ENCODE measurements at places on chromosomes 1 and 21. TPM values are rescaled to one million over a fixed set of nuclear protein-coding genes. Genes with fewer than 3 reads are reported as not detected.

KCNK1 gene
- total RNA-seq, result not detected

DNA sequence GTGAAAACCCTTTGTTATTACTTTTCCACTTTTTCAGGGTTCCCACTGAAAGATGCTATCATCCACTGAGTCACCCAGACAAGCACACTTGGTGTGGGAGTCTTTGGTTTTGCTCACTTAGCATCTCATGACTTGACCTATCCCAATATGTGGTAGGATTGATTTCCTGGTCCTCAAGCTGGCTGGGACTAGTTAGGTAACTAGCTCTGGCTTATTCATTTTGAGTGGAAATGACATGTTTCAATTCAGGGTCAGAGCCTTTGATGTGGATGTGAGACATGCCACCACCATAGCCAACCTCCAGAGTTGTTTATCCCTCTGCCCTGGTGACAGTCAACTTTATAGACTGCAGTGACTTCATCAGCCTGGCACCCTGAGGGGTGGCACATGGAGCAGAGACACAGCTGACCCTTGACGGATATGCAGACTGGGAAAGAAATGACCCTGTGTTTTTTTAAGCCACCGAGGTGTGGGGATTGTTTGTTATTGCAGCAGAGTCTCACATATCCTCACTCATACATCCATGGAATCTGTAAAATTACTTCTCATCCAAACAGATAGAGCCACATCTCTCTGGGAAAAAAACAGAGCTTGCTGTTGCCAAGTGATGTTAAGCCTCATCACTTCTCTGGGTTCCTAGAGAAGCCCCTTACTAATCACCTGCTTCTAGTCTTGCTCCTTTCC is 699.9 kb downstream of the MATN1 start:
- H3K4me3 ChIP-seq, result no peak overlapping the region
- peaks cover 4% of the 10 kb centered on the region for H3K36me3 ChIP-seq
- peaks cover 2% of the 10 kb centered on the region for H3K27me3 ChIP-seq
- H3K4me1 ChIP-seq, result no peaks in the 10 kb centered on the region
- no peak for DNase-seq
- H3K27ac ChIP-seq, result no peak overlapping the region

DNA sequence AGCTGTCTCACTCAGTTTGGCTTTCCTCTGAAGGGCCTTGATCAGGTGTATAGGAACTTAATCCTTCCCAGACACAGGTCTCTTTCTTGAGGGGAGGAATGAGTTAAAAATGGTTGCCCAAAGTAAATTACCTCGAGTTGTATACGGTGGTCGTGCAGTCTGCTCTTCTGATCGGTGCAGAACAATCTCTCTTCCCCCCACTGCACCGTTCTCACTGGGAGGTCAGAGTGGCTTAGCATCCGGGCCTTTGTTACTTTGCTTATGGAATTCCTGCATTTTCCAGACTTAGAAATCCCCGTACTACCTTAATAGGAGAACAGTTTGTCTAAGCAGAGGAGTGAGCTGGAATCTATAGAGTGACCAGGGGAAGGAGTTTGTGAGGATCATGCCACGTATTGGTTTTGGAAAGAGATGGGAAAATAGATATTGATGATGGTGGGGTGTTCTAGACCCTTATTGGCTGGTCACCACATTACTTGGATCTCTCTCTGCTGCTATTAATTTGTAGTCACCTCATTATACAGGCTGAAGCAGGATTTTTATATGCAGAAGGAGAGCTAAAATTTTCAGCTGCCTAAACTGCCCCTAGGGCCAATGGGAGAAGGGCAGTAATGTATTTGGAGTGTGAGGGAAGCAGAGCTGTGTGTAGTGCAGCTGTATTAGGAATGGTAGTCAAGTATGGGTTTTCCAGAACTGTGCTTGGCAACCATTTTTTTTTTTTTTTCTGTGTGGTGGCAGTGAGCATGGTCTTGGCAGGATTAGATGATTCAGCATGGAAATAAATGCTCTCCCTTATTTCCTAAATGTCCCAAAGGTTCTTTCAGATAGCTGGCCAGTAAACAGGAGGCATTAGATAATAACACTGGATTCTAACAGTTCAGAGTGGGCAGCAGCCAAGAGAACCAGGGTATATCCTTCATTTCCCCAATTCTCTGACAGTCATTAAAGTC is 81.5 kb downstream of the NDUFS5 start:
- no peak for DNase-seq
- H3K4me1 ChIP-seq, result peaks cover 27% of the 10 kb centered on the region
- H3K4me3 ChIP-seq, result no peak overlapping the region
- no peak overlapping the region for H3K27ac ChIP-seq

GRCh38 chr21:44356636-44357035 is 3.2 kb downstream of the TRPM2 start:
- peaks cover 2% of the 10 kb centered on the region for H3K4me1 ChIP-seq
- no peak for DNase-seq
- H3K27me3 ChIP-seq, result peaks cover 11% of the 10 kb centered on the region
- no peak overlapping the region for H3K4me3 ChIP-seq
- no peak overlapping the region for H3K27ac ChIP-seq

DNA sequence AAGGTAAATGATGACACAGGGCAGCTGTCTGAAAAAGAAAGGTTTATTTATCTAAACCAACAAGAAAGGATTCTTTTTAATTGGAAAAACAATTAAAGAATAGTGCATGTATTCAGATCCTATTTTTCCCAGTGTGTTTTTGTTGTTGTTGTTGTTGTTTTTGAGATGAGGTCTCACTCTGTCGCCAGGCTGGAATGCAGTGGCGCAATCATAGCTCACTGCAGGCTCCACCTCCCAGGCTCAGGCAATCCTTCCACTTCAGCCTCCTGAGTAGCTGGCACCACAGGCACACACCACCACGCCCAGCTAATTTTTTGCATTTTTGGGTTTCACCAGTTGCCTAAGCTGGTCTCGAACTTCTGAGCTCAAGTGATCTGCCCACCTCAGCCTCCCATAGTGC is 22.1 kb downstream of the NEK2 start:
- no peak overlapping the region for H3K27ac ChIP-seq
- no peaks in the 10 kb centered on the region for H3K36me3 ChIP-seq
- no peaks in the 10 kb centered on the region for H3K27me3 ChIP-seq
- no peaks in the 10 kb centered on the region for H3K4me1 ChIP-seq

GRCh38 chr21:36571556-36571955 is 91.6 kb upstream of the CLDN14 start:
- no peak overlapping the region for H3K27ac ChIP-seq
- no peaks in the 10 kb centered on the region for H3K4me1 ChIP-seq
- H3K36me3 ChIP-seq, result no peaks in the 10 kb centered on the region
- no peak overlapping the region for H3K4me3 ChIP-seq
- no peak for DNase-seq
- H3K27me3 ChIP-seq, result peaks cover 1% of the 10 kb centered on the region

DNA sequence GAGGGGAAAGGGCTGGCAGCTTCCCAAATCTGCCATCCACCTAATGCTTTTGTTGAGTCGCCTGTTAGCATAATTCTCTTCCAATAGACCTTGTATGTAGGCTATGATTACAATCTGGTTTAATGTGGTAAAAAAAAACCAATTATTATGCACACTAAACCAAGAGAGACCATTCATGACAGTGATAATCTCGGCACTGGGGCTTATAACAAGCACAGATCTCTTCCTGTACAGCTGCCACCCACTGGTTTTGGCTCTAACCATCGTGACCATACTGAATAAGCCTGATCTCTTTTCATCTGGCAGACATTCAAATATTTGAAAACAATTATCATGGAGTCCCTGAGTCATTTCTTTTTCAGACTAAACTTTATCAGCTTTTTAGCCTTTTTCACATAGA is 12.0 kb upstream of the SYT14 start:
- H3K4me1 ChIP-seq, result no peaks in the 10 kb centered on the region
- no peak for DNase-seq
- H3K27ac ChIP-seq, result no peak overlapping the region

- no peaks in the 10 kb centered on the region for H3K36me3 ChIP-seq
- H3K4me3 ChIP-seq, result no peak overlapping the region
- DNase-seq, result no peak
- H3K27me3 ChIP-seq, result no peaks in the 10 kb centered on the region
- H3K4me1 ChIP-seq, result no peaks in the 10 kb centered on the region
- no peak overlapping the region for H3K27ac ChIP-seq
These were observed 6.9 kb downstream of the PDE4B start for GRCh38 chr1:65799601-65800000.

GRCh38 chr1:15848143-15848928 is 829 bp downstream of the SPEN start:
- H3K36me3 ChIP-seq, result no peaks in the 10 kb centered on the region
- H3K4me1 ChIP-seq, result peaks cover 18% of the 10 kb centered on the region
- H3K4me3 ChIP-seq, result peak overlapping the region; percentile 95
- H3K27me3 ChIP-seq, result peaks cover 16% of the 10 kb centered on the region
- peak overlapping the region; percentile 100 for H3K27ac ChIP-seq

DNA sequence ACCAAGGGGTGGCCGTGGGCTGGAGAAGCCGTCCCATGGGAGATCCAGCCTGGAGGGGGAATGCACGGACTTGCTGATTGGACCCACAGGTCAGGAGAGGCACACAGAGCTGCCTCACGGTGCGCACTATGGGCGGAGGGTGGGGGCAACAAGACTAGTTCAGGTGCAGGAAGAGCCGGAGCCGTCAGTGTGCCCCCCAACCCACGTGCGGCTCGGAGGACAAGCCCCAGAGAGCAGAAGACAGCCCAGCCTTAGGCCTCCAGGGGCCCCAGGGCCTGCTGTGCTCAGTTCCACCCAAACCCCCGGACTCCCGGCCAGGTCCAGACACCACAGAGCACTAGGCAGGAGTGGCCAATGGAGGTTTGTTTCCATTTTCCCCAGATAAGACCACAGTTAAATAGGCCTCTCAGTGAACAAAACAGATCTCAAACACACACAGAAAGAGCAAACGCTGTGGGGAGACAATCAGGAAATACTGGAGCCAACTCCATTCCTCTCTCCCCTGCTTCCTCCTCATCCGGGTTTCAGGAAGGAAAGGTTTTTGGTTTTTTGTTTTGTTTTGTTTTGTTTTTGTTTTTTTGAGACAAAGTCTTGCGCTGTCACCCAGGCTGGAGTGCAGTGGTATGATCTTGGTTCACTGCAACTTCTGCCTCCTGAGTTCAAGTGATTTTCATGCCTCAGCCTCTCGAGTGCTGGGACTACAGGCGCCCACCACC is 84.2 kb downstream of the ADSS2 start:
- peaks cover under 1% of the 10 kb centered on the region for H3K4me1 ChIP-seq
- peaks cover 7% of the 10 kb centered on the region for H3K36me3 ChIP-seq
- peaks cover 3% of the 10 kb centered on the region for H3K27me3 ChIP-seq
- no peak overlapping the region for H3K4me3 ChIP-seq

SH2D5 gene
- total RNA-seq, result 1.2 TPM

DNA sequence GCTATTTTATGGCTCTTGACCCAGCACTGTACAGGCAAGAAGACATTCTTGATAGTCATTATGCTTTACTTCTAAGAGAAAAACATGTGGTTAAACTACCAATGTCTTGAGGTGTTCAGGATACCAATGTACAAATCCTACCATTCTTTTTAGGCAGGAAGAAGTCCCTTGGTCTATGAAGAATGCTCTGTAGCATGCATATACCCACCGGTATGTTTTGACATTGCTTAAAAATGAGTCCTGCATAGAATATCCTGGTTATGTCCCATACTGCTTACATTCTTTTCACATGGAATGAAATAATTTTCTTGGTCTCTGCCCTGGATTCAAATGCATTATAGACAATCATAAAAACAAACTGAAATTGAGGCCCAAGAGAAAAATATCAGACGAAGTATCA is 4.8 kb downstream of the KRTAP27-1 start:
- no peak overlapping the region for H3K4me3 ChIP-seq
- H3K27ac ChIP-seq, result no peak overlapping the region
- H3K4me1 ChIP-seq, result no peaks in the 10 kb centered on the region
- no peak for DNase-seq
- peaks cover 2% of the 10 kb centered on the region for H3K27me3 ChIP-seq

GRCh38 chr21:25560891-25561290 is 46.4 kb downstream of the MRPL39 start:
- no peak overlapping the region for H3K27ac ChIP-seq
- H3K4me1 ChIP-seq, result no peaks in the 10 kb centered on the region
- DNase-seq, result no peak
- peaks cover 9% of the 10 kb centered on the region for H3K27me3 ChIP-seq
- H3K4me3 ChIP-seq, result peak overlapping the region; percentile 68
- peaks cover 6% of the 10 kb centered on the region for H3K36me3 ChIP-seq

- peaks cover 12% of the 10 kb centered on the region for H3K4me1 ChIP-seq
- H3K27me3 ChIP-seq, result no peaks in the 10 kb centered on the region
- DNase-seq, result no peak
These were observed 85.3 kb upstream of the WDR26 start for GRCh38 chr1:224519874-224520273.

- peaks cover 13% of the 10 kb centered on the region for H3K36me3 ChIP-seq
- H3K4me3 ChIP-seq, result no peak overlapping the region
- H3K4me1 ChIP-seq, result peaks cover 32% of the 10 kb centered on the region
- no peak overlapping the region for H3K27ac ChIP-seq
These were observed 152.7 kb downstream of the HIVEP3 start for GRCh38 chr1:41766041-41766440.

C1orf174 gene
- total RNA-seq, result 16.9 TPM

- H3K4me1 ChIP-seq, result peaks cover 43% of the 10 kb centered on the region
- peaks cover 8% of the 10 kb centered on the region for H3K36me3 ChIP-seq
- H3K27me3 ChIP-seq, result peaks cover 3% of the 10 kb centered on the region
- no peak for DNase-seq
- H3K27ac ChIP-seq, result peak overlapping the region; percentile 94
These were observed 332.8 kb downstream of the KCTD3 start for GRCh38 chr1:215899901-215900300.

DNA sequence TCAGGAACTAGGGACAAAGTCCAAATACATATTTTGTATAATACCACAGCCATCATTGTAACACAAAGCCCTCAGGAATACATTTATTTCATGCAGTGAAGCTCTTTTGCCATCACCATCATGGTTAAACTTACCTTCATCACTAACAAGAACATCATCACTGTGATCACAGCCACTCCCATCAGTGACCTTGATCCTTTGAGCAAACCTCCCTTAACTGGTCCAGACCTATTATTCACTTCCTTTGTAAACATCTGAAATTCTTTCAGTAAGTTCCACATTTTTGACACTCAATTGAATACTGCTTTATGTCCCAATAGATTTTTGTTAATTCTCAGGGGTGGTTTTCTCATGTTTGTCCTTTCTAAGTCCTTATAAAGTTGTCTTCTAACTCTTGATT is 16.2 kb upstream of the KPRP start:
- no peaks in the 10 kb centered on the region for H3K36me3 ChIP-seq
- no peaks in the 10 kb centered on the region for H3K4me1 ChIP-seq
- H3K27me3 ChIP-seq, result peaks cover 3% of the 10 kb centered on the region
- H3K4me3 ChIP-seq, result no peak overlapping the region

GRCh38 chr1:203589171-203589570 is 37.5 kb upstream of the ATP2B4 start:
- no peak overlapping the region for H3K4me3 ChIP-seq
- H3K27me3 ChIP-seq, result peaks cover 1% of the 10 kb centered on the region
- H3K36me3 ChIP-seq, result no peaks in the 10 kb centered on the region

CD160 gene
- not detected for total RNA-seq

- H3K4me3 ChIP-seq, result no peak overlapping the region
- H3K27ac ChIP-seq, result no peak overlapping the region
- H3K27me3 ChIP-seq, result no peaks in the 10 kb centered on the region
These were observed 13.0 kb downstream of the STRIP1 start for GRCh38 chr1:110047463-110047862.

Measured in glutamatergic neuron (in vitro differentiated cells).